ENCODE measurements at places on chromosomes 16 and 17.
A peak's percentile ranks its signal among the peaks of the same experiment; 100 is the strongest.

- H3K36me3 ChIP-seq, result no peaks in the 10 kb centered on the region
- DNase-seq, result no peak
- H3K27me3 ChIP-seq, result no peaks in the 10 kb centered on the region
- no peak overlapping the region for H3K27ac ChIP-seq
- no peaks in the 10 kb centered on the region for H3K4me1 ChIP-seq
These were observed 52.7 kb upstream of the NOG start for GRCh38 chr17:56540836-56541235.

- H3K36me3 ChIP-seq, result no peaks in the 10 kb centered on the region
- H3K27me3 ChIP-seq, result no peaks in the 10 kb centered on the region
- H3K4me1 ChIP-seq, result no peaks in the 10 kb centered on the region
These were observed 6.0 kb downstream of the SDR42E1 start for GRCh38 chr16:82005027-82005830.

GRCh38 chr17:55770196-55770870 is 19.5 kb downstream of the PCTP start:
- DNase-seq, result peak; percentile 25
- H3K27me3 ChIP-seq, result no peaks in the 10 kb centered on the region
- no peaks in the 10 kb centered on the region for H3K36me3 ChIP-seq
- no peaks in the 10 kb centered on the region for H3K4me1 ChIP-seq
- H3K27ac ChIP-seq, result no peak overlapping the region
- H3K4me3 ChIP-seq, result no peak overlapping the region

DNA sequence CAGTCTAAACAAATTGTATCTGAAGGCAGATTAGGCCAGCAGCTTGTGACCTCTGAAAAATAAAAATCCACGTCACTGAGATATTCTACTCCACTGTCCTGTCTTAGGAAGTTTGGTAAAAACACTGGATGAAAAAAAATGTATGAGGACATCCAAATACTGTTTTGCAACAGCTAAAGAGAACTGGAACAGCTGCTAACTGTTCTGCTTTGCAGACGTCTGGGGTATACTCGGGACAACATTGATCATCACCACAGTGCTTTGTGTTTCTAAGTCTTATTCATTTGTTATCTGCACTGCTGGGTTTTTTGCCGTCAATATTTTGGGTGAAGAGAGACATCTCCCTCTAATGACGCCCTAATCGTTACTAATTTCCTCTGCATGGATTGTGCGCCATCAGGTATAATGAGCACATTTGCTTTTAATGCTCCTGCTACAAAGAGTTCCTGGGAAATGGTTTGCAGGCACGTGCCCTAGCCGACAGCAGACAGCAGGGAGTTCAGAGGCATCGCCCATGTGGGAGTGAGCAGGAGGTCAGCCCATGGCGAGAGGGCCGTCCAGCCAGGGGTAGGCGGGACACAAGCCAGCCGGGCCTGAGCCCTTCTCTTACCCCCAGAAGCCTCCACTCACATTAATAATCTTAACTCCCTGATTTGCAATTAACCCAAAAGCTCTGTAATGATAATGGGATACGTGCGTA is 87.0 kb downstream of the CBLN1 start:
- no peak overlapping the region for H3K4me3 ChIP-seq
- no peak for DNase-seq
- no peaks in the 10 kb centered on the region for H3K27me3 ChIP-seq
- H3K36me3 ChIP-seq, result no peaks in the 10 kb centered on the region
- H3K4me1 ChIP-seq, result no peaks in the 10 kb centered on the region
- no peak overlapping the region for H3K27ac ChIP-seq

DNA sequence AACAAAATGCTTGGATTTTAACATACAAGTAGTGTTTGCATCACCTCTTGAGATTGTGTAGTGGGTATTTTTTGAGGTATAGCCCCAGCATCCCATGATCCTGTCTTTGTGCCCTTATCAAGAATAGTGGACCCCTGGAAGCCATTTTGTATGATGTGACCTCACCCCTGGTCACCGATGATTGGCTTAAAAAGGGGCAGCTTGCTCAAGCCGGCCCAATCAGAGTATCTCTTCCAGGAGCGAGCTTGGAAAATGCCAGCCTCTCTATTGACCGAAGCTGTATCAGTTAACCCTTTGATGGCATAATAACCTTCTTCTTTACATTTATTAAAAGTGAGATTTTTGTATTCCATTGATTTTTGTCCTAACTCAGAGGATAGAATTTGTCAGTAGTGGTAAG is 55.5 kb upstream of the FAM20A start:
- no peaks in the 10 kb centered on the region for H3K36me3 ChIP-seq
- H3K27ac ChIP-seq, result no peak overlapping the region
- DNase-seq, result no peak
- no peak overlapping the region for H3K4me3 ChIP-seq
- H3K4me1 ChIP-seq, result no peaks in the 10 kb centered on the region

- no peak overlapping the region for H3K27ac ChIP-seq
- H3K36me3 ChIP-seq, result no peaks in the 10 kb centered on the region
- no peak overlapping the region for H3K4me3 ChIP-seq
- no peaks in the 10 kb centered on the region for H3K27me3 ChIP-seq
- H3K4me1 ChIP-seq, result peaks cover 4% of the 10 kb centered on the region
These were observed 13.7 kb downstream of the KANSL1 start for GRCh38 chr17:46179375-46179999.

GRCh38 chr16:2532494-2533141 is 1.4 kb upstream of the CEMP1 start:
- H3K4me3 ChIP-seq, result peak overlapping the region; percentile 70
- peaks cover 9% of the 10 kb centered on the region for H3K4me1 ChIP-seq
- H3K36me3 ChIP-seq, result no peaks in the 10 kb centered on the region
- H3K27me3 ChIP-seq, result no peaks in the 10 kb centered on the region
- H3K27ac ChIP-seq, result peak overlapping the region; percentile 84

DNA sequence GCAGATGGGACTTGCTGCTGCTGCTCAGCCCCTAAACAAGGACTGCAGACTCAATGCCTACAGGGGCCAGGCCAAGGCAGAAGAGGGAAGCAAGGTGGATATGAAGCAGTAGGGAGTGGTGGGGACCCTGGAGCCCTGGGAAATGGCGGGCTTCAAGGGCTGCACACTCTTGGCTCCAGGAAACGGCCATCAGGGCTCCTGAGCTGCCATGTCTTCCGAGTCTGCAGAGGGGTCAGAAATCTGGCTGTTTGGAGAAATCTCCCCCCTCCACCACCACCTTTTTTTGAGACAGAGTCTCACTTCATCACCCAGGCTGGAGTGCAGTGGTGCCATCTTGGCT is 169.1 kb downstream of the KATNIP start:
- H3K4me1 ChIP-seq, result no peaks in the 10 kb centered on the region
- H3K27ac ChIP-seq, result no peak overlapping the region
- no peak overlapping the region for H3K4me3 ChIP-seq
- H3K27me3 ChIP-seq, result no peaks in the 10 kb centered on the region
- no peaks in the 10 kb centered on the region for H3K36me3 ChIP-seq

GRCh38 chr17:16429083-16429482 is 13.7 kb downstream of the TRPV2 start:
- no peak overlapping the region for H3K27ac ChIP-seq
- DNase-seq, result no peak
- H3K36me3 ChIP-seq, result no peaks in the 10 kb centered on the region
- no peak overlapping the region for H3K4me3 ChIP-seq
- H3K4me1 ChIP-seq, result no peaks in the 10 kb centered on the region
- no peaks in the 10 kb centered on the region for H3K27me3 ChIP-seq

DNA sequence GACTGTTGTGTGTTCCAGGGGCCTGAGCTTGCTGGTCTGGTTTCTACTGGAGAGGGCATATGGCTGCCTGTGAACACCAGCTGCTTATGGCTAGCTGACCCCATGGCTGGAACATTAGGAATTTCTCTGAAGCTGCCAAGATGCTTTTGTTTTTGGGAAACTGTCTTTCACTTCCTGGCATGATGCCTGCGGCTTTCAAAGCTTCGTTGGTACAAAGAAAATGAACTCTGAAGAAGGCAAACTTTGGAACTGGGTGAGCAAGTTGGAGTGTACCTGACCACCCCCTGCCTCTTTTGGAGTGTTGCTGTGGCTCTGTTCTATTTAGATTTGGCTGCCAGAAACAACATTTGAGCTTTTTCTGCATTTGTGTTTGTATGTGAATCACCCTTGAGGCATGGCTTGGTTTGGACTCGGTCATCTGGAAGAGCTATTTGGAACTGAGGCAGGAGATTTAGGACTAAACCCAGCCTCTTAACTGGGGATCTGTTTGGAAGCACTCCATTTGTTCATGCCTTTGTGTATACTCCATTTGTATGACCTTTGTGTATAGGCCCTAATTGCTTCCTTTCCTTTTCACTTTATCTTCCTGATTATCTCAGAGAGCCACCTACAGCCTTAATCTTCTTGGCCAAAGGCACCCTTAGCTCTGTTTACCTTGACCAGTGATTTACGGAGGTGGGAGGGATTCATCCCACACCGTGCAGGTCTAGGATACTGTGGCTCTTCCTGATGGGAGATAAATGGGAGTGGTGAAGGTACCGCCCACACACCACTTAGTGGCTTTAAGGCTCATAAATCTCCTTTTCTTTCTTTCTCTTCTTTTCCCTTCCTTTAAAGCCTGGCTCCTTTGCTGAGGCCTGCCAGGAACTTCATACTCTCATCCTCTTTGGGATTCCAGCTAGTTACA is 7.3 kb upstream of the CPHXL start:
- H3K36me3 ChIP-seq, result no peaks in the 10 kb centered on the region
- no peak overlapping the region for H3K27ac ChIP-seq
- H3K4me3 ChIP-seq, result no peak overlapping the region
- H3K27me3 ChIP-seq, result no peaks in the 10 kb centered on the region
- no peak for DNase-seq

- no peaks in the 10 kb centered on the region for H3K27me3 ChIP-seq
- no peaks in the 10 kb centered on the region for H3K36me3 ChIP-seq
- no peak overlapping the region for H3K27ac ChIP-seq
- H3K4me3 ChIP-seq, result no peak overlapping the region
- no peak for DNase-seq
- H3K4me1 ChIP-seq, result peaks cover 6% of the 10 kb centered on the region
These were observed 3.8 kb upstream of the CBFB start for GRCh38 chr16:67025210-67025550.

DNA sequence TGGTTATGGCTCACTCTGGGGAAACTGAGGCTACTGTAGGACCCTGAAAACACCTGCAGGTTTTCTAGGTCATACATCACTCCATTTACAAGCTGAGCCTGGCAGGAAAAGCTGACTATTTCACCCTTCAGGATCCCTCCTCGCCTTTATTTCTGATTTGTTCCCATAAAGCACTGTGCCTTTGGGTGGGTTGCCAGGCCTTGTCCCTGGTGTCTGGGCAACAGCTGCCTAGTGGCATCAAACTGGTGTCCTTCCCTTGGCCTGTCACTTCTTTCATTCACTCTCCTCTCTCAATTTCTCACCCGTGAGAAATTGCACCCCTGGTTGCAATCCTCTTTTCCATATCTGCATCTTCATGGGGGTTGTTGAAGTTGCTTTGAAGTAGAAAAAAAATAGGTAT is 1.6 kb downstream of the MYL4 start:
- peaks cover 25% of the 10 kb centered on the region for H3K4me1 ChIP-seq
- no peak overlapping the region for H3K27ac ChIP-seq
- DNase-seq, result no peak
- no peak overlapping the region for H3K4me3 ChIP-seq
- no peaks in the 10 kb centered on the region for H3K36me3 ChIP-seq
- H3K27me3 ChIP-seq, result no peaks in the 10 kb centered on the region

GRCh38 chr17:34485999-34486398 is 93.4 kb upstream of the TMEM132E start:
- H3K4me1 ChIP-seq, result no peaks in the 10 kb centered on the region
- H3K27me3 ChIP-seq, result no peaks in the 10 kb centered on the region
- no peak overlapping the region for H3K27ac ChIP-seq
- H3K36me3 ChIP-seq, result no peaks in the 10 kb centered on the region

DNA sequence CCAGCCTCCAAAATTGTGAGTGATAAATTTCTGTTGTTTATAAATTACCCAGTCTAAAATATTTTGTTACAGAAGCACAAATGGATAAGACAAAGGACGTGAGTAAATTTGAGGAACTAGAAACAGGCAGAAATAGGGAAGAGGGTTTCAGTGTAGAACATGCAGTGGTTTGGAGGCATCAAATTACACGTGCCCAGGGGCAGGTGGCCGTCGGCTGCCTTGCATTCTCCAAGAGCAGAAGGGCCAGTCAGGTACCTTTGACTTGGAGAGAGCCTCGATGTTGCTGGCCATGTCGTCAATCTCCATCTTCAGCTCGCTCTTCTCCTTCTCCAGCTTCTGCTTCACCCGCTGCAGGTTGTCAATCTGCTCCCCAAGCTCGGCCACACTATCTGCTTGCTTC is 54.3 kb downstream of the MYH13 start:
- no peak for DNase-seq
- no peaks in the 10 kb centered on the region for H3K27me3 ChIP-seq
- H3K36me3 ChIP-seq, result no peaks in the 10 kb centered on the region

GRCh38 chr16:88939972-88940861 is 36.8 kb downstream of the CBFA2T3 start:
- H3K4me3 ChIP-seq, result no peak overlapping the region
- no peaks in the 10 kb centered on the region for H3K36me3 ChIP-seq
- no peak overlapping the region for H3K27ac ChIP-seq
- no peaks in the 10 kb centered on the region for H3K27me3 ChIP-seq
- DNase-seq, result no peak
- no peaks in the 10 kb centered on the region for H3K4me1 ChIP-seq

DNA sequence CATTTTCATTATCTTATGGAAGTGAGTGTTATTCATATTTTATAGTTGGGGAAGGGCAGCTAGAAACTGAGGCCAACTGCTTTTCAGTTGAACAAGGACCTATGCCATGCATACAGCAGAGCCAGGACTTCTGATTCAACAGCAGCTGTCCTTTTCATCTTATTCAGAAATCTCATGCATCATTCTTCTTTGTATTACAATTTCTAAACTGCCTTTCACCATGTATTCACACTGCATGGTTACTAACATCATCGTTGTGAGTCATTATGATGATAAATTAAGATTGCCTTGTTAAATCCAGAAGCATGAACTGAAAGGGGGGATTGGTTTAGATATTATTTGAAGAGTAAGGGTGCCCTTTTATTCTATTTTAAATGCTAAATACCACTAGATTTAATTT is 1470.1 kb upstream of the GOT2 start:
- no peaks in the 10 kb centered on the region for H3K36me3 ChIP-seq
- no peak overlapping the region for H3K27ac ChIP-seq
- H3K4me3 ChIP-seq, result no peak overlapping the region
- DNase-seq, result no peak

DNA sequence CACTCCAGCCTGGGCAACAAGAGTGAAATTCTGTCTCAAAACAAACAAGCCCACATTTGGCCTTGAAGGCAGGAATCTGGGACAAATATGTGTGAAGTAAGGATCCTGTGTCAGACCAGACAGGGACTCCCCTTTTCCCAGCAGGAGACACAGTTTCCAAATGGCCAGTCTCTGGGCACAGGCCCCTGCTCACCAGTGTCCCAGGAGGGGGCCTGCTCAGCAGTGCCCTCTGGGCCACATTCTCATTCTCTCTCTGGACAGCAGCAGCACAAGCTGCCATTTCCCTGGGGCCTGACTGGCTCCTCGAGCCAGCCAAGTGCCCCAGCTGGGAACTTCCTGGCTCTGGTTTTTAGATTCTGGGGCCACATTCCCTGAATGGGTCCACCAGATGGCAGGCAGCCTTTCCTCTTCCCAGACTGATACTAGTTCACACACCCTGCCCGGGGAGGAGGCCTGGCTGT is 11.7 kb upstream of the MNT start:
- H3K36me3 ChIP-seq, result no peaks in the 10 kb centered on the region
- DNase-seq, result no peak
- H3K27ac ChIP-seq, result no peak overlapping the region
- no peaks in the 10 kb centered on the region for H3K27me3 ChIP-seq
- no peak overlapping the region for H3K4me3 ChIP-seq
- H3K4me1 ChIP-seq, result no peaks in the 10 kb centered on the region

GRCh38 chr17:74749279-74750038 is 1.0 kb downstream of the NHERF1 start:
- no peaks in the 10 kb centered on the region for H3K36me3 ChIP-seq
- H3K4me1 ChIP-seq, result peaks cover 27% of the 10 kb centered on the region
- no peaks in the 10 kb centered on the region for H3K27me3 ChIP-seq
- H3K4me3 ChIP-seq, result peak overlapping the region; percentile 98
- peak overlapping the region; percentile 68 for H3K27ac ChIP-seq

All from MM.1S (cell line).